ENCODE measurements at places on chromosomes 12 and 14.

DNA sequence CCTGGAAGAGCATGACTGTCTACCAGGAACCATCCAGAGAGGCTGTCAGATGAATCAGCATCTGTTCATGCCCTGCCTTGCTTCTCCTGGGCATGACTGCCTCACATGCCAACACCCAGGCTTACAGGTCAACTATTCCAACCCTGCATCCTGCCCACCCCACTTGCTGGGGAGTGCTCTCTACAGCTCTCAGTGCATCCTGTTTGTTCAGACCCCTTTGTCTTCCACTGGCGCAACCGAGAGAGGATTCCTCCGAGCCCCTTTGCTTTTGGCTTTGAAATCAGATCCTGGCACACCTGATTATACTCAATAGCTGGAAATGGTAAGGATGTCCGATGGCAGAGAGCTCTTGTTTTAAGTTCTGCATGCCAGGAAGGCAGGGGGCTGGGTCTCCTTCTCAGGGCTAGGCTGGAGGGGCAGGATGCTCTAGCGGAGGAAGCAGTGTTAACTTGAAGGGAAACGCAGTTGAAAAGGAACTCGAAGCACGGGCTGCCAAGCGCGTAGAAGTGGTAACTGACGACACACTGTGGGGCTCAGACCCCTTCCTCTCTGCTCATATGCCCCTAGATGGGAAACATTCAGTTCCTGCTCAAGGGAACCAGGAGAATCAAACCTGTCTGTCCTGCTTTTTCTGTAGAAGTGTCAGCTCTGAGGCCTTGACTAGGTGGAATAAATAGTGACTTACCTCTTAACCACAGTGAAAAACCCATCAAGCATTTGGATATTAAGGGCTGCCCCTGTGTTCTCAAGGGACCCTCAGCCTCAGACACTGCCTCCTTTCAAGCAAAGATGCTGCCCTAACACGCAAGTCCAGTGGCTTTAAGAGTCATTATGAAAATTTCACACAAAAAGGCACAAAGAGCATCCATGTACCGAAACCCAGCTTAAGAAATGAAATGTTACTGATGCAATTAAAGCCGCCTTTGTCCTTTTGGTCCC is 297.5 kb downstream of the ZFP36L1 start:
- DNase-seq, result no peak

DNA sequence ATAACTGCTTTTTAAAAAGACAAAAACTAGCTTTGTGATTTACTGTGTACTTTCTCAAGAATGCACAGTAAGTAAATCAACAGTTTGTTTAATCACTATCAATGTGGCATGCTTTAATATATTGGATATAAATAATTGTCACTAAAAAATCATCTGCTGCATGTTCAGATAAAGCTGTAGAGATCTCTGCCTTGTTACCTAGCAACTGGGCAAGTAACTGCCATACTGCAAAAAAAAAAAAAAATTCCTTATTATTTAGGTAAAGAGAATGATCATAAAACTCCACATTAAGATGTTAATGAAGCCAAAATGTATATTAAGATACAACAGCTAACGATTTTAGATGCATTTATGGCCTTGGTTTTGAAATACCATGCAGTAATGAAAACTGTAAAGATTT is 237.4 kb downstream of the APAF1 start:
- DNase-seq, result no peak

DNA sequence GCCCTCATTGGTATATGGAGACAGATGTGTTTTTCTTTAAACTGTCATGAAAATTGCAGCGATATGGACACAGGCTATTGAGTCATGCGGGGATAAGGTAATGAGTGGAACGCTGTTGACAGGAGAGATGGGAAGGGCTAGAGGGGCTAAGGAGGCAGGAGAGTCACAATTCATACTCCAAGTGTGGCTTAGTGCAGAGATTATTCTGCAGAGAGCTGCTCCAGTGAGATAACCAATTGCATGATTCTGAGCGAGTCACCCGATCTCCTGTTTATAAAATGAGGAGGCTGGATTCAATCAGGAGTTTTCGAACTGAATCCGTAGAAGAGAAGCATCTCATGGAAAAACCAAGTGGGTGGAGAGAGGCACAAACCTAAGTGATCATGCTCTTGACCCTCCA is 106.4 kb upstream of the PLEKHG7 start:
- DNase-seq, result no peak

DNA sequence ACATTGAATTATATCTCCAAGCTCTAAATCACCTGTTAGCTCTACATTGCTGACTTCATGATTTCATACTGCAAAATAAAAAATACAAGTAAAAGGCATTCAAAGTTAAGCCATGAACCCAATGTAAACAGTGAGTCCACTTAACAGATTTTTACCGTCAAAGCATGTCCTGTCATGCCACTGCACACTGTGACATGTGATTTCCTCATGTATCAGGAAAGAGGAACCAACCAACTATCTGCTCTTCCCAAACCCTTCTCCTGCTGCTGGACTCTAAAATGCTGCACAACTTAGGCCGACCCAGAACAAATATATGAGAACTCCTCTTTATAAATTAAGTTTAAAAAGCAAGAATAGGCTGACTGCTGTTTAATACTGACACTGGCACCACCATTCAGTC is 37.5 kb downstream of the TM7SF3 start:
- no peak for DNase-seq

DNA sequence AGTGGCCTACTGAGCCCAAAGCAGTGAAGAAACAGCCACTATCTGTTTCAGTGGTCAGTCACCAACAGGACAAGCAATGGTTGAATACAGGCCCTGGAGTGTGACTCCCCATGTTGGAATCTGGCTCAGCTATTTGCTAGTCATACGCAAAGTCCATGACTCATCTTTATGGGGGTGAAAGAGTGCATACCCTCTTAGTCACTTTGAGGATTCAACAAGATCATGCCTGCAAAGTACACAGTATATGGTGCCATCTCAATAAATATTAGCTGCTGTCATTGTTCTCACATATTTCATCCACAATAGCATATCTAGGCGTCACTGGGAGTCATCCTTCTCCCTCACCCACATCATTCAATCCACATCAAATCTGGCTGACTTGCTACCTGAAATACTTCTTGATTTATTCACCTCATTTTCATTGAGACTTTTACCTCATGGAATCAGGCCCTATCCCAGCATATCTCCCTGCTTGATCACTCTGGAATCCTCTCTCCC is 26.4 kb upstream of the STAB2 start:
- DNase-seq, result no peak

DNA sequence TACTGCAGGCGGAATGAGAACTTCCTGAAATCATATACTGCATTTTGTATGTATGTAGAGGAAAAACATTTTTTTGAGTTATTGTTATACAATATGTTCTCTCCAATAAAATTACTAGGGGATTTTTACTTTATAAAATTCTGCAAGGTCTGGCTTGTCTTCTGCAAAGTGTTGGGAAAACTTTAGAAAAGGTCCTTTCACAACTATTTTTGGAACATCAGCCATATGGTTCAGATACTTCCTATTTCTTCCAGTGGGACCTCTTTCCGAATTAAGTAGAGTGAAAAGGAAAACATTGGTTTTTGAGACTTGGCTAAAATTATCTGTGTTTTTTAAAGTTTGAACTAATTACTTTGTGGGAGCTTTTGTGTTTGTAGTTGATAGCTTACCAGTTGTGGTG is 52.7 kb downstream of the DAAM1 start:
- no peak for DNase-seq

DNA sequence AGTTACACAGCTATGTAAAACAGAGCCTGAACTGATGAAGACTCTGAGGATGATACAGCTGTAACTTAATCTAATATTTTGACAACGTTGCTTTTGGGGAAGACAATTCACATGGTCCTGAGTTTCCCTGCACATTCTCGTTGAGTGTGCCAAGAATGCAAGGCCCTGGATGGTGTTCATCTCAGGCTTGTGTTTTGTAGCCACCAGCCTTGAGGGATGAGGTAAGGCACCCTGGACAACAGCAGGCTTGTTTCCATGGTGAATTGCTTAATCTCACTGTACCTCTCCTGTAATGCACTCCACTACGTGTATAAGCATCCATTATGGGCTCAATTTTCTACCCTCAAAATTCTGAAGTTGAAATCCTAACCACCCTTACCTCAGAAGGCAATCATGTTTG is 2.1 kb downstream of the CATSPERB start:
- no peak for DNase-seq

- DNase-seq, result no peak
Measured at GRCh38 chr14:34931206-34931605, 51.6 kb upstream of the SRP54 start.

DNA sequence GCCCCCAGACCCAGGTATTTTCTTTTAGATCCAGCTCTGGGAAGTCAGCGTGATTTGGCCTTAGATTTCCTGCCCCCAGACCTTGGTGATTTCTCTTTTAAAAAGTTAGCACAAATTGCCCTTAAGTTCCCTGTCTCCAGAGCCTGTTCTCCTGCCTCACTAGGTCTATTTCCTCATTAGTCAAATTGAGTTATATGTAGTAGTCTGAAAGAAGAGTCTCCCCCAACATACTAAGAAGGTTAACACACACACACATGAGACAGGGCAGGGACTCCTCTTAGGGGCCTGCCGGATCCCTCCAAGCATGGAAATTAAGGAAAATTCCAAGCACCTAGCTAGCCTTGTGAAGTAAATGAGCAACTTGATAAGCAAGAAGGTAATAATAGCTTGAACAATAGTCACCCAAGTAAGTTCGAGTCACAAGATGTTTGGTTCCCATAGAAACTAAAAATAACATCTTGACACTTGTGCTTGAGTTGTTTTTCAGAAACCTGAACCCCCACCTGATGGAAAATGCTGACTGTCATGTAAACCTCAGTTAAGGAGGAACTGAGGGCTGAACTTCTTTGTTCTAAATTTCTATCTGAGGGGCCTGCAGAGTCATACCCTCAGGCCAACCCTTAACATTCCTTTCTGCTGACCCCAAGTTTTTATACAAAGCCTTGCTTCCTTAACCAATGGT is 51.6 kb downstream of the CAND1 start:
- DNase-seq, result no peak

- DNase-seq, result peak; percentile 81
Measured at GRCh38 chr12:103799857-103800771, 40.9 kb downstream of the NT5DC3 start.

GRCh38 chr14:90274808-90275457 is 18.6 kb downstream of the PSMC1 start:
- DNase-seq, result no peak

GRCh38 chr14:32625211-32625610 is 296.1 kb downstream of the AKAP6 start:
- DNase-seq, result no peak

DNA sequence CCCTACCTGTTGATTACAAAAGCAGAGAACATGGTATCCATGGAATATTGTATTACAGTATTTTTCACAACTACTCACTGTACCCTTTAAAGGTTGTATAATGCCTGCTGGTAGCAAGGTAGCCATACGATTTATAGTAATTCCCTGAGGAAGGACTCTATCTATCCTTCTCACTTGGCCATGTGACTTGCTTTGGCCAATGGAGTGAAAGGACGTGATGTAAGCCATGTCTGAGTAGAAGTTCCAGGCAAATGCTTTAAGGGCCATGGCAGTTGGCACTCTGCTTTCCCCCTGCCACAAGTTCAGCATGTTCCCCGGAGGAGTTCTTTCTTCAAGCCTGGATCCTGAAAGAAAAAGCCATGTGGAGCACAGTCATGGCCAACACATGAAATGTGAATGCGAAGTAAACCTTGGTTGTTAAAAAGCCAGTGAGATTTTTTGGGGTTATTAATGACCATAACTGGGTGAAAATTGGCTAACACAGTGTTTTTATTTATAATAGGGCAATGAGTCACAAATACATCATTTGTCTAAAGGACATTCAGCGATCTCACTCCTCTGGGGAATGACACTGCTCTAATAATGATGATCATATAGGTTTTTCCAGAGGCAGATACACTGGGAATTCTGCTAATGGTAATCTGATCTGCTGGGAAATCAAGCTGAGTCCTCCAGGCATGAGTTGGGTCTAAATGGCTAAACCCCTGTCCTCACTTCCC is 67.4 kb upstream of the SLC38A2 start:
- no peak for DNase-seq

DNA sequence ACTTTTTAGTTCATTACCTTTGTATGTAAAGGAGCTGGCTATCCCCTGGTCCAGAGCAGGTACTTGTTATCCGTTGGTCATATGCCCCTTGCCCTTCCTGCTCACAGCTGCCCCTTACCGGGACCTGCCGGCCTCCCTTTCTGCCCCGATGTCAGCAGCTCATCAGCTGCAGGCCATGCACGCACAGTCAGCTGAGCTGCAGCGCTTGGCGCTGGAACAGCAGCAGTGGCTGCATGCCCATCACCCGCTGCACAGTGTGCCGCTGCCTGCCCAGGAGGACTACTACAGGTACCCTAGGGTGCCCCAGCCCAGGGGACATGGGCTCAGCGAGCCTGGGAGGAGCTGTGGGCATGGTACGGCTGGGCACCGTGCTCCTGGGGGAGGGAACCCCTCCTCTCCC is 2.3 kb upstream of the RNU7-1 start:
- DNase-seq, result no peak

GRCh38 chr12:52805000-52805399 is 8.9 kb downstream of the KRT4 start:
- DNase-seq, result no peak

- peak; percentile 31 for DNase-seq
Measured at GRCh38 chr14:27077214-27077613, 479.4 kb upstream of the NOVA1 start.

- DNase-seq, result no peak
Measured at GRCh38 chr14:87185961-87186560, 806.9 kb downstream of the GALC start.

- DNase-seq, result no peak
Measured at GRCh38 chr14:91330856-91331255, 86.4 kb upstream of the GPR68 start.

- no peak for DNase-seq
Measured at GRCh38 chr14:83556746-83557453, 1973.0 kb upstream of the FLRT2 start.

DNA sequence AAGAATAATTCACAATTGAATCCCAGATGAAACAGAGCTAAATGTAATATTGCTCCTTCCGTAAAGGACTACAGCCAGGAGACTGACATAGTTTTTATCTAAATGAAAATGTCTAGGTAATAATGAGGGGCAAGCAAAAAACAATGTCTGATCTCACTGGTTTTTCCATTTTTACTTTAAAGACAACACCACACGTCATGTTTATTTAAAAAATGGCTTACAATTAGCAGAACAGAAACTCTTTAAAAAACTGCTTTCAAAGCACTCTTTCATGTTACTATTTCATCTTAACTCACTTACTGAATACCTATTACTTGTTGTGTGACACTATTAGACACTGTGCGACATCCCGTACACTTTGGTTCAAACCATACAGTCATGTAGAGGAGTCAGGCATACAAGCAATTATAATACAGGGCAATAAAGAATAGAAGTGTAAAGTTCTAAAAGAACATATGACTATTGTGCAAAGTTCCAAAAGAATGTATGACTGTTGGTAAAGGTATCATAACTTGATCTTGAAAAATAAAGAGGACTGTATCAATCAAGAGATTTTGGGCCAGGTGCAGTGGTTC is 9.1 kb downstream of the BTBD7 start:
- no peak for DNase-seq

DNA sequence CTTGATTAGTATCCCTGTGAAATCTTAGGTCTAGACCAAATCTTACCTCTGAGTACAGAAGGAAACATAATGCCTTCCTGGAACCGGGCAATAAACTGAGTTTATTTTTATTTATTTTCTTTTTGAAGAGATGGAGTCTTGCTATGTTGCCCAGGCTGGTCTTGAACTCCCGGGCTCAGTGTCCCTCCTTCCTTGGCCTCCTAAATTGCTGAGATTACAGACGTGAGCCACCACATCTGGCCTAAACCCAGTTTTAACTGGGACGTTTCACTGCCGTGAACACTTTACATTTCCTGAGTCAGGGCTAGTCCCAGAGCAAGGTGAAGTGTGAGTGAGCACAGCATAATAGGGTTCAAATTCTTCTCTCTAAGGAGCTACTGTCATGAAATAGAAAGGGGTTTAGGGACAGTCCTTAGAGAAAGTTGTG is 671 bp downstream of the GUCY2C start:
- no peak for DNase-seq

All from NCI-H1105 (cell line).